ENCODE measurements at places on chromosomes 11 and 22.

DNA sequence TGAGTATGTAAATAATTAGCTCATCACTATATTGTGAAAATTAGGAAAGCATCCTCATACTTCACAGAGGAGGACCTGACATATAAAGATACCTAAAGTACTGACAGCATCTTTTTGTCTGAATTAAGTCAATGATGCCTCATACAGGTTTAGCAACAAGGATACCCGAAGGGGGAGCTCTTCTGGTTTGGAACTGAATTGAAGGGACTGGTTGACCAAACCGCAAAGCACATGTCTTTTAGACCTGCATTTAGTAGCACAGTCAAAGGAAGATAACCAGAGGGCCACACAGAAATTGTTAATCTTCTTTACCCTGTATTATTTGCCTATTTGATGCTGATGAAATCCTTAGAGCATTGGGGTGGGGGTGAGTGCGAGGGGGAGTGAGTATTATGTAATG, 12.9 kb upstream of the WT1 start:
- no peak for DNase-seq

GRCh38 chr11:39461066-39461465, 1998.4 kb downstream of the LRRC4C start:
- DNase-seq: no peak

GRCh38 chr11:27592098-27592780, 85.7 kb upstream of the LIN7C start:
- DNase-seq: no peak

GRCh38 chr22:27197052-27197451, 539.7 kb downstream of the MIAT start:
- no peak for DNase-seq

DNA sequence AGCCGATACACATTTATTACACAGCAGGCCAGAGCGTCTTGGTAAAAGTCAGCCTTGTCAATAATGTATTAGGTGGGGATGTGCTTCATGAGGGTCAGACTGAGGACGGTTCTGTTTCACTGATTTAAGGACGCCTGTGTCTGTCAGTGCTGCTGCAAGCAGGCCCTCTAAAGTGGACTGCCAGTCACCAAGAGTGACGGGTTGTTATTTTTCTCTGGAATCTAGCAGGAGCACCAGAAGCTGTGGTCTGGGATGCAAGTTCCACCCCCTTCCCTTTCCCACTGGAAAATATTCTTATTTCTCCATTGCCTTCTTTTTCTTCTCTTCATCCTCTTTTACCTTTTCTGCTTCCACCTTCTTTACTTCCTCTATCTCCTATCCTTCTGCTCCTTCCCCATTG, 191.2 kb upstream of the NCAM1 start:
- no peak for DNase-seq

Data from CD4-positive, alpha-beta T cell treated with Interferon alpha-2 for 1 hour (primary cell).